ENCODE measurements at places on chromosomes 1 and 21.

DNA sequence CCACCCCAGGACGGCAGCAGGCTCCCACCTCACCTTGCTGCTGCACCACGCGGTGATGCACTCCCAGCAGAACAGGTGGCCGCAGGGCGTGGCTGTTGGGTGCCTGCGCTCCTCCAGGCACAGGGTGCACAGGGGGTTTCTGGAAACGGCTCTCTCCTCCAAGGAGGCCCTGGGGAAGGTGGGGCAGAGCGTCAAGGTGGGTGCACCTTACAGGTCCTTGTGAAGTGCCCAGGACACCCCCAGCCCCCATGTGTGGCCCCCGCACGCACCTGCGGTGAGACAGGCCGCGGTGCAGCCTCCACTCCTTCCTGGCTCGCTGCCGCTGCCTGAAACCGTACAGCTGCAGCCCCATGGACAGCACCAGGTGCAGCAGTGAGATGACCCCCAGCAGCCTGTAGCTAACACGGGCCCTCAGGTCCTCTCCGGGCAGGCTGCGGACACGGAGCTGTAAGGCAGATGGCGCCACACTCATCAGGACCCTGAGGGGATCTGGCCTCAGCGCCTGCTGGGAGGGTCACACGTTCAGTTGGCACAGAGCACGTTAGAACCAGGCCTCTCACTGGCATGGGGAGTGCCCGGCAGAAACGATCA is 5.8 kb downstream of the PEX10 start:
- no peak for DNase-seq

- DNase-seq, result no peak
These were observed 128.8 kb downstream of the KCNJ6 start for GRCh38 chr21:37787456-37787855.

DNA sequence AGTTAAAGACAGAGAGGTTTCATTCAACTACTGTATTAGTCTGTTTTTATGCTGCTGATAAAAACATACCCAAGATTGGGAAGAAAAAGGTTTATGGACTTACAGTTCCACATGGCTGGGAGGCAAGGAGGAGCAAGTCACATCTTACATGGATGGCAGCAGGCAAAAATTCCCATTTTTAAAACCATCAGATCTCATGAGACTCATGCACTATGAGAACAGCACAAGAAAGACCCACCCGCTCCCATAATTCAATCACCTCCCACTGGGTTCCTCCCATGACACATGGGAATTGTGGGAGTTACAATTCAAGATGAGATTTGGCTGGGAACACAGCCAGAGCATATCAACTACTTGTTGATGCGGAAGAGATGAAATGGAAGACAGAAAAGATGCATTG is 9.2 kb downstream of the GPR161 start:
- no peak for DNase-seq

- DNase-seq, result no peak
These were observed 51.2 kb downstream of the B3GALT5 start for GRCh38 chr21:39663742-39664492.

GRCh38 chr21:34176448-34176847 is 103.1 kb downstream of the MRPS6 start:
- no peak for DNase-seq

GRCh38 chr1:17923666-17924065 is 168.5 kb downstream of the ACTL8 start:
- no peak for DNase-seq

DNA sequence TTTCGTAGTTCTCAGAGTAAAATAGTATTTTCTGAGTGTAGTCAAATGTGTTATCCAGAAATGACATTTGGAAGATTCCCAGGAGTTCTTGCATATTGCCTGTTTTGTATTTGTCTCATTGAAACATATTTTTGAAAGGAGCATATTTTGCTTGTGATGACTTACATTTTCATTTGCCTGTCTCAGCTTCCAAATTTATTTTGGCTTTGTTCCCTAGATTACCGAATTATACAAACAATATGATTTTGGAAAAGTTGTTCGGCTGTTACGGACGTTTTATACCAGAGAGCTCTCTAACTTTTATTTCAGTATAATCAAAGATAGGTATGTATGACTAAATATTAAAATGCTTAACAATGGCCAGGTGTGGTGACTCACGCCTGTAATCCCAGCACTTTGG is 46.0 kb downstream of the IARS2 start:
- no peak for DNase-seq

DNA sequence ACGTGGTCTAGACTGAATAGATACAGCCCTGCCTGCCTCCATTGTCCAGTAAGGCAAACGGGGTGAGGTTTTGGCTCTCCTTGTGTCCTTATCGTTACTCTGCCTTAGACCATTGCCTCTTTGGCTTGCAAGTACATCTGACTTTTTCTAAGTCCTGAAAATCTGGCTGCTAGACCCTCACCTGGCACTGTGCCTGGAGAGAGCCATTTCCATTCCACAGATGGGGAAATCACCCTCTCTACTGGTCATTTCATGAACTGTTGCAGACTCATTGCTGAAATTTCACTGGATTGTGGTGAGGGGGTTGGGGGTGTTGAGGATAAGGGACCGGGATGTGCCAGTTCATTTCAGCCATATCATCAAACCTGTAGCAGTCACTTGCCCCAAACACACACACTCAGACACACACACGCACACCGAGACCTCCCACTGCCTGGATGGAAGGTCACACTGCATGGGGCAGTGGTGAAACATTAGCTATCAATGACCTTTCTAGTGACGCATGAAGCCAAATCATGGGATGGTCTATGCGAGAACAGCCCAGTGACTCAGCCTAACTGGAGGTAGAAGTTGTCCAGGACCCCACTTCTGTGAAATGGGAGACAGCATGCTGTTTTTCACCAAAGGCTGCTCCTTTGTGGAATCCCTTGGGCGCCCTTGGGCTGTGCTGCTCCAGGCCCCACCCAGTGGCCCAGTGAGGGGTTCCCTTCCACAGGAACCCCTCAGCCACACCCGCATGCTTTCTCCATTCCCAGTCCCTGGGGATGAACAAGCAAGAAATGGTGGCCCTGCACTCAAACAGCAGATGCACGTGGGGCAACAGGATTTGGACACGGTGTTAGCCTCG is 34.9 kb upstream of the VASH2 start:
- no peak for DNase-seq

DNA sequence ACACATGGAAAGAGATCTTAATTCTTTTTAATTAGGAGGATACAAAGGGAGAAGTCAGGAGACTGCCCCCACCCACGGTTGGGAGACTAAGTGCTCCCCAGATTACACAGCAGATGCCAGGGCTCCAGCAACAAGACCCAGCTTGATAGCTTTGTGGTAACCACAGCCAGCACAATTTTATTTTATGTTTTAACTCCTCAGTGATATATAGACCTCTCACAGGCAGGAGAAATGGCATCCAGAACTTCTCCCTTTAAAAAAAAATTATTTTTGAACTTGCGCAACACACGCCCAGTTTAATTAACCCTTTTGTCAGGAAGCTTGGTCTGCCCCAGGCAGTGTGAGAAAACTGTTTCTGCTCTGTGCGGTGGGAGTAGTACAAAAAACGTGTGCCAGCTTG is 62.6 kb upstream of the ACOT11 start:
- DNase-seq, result no peak

DNA sequence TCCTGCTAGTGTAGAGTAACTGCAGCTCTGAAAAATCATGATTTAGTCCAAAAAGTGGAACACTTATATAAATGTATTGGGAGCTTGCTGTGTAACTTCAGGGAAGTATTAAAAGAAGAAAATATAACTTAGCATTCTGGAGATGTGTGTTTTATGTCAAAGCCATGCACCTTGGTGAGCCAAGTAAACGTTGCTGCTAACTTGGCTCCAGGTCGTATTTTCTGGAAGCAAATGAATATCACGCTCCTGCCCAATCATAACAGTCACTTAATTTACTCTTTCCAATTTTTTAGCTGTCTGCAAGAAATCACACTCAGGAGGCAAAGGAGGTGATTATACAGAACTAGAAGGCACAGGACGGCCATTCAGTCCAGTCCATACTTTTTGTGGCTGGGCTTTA is 61.1 kb downstream of the DOP1B start:
- no peak for DNase-seq

DNA sequence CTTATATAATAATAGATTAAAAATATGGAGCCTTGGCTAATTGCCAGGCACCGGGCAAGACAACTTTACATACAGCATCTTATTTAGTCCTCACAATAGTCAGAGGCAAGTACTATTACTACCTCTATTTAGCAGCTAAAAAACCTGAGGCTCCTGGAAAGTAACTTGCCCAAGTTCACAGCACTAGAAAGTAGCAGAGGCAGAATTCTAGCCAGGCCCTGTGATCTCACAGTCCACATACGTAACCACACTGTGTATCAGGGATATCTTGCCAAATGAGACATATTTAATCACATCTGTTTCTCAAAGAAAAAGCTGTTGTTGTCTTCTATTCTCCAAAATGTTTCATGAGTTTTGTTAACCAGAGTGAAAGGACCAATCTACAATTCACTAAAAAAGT is 378.5 kb downstream of the PLPP3 start:
- DNase-seq, result no peak

GRCh38 chr1:206739411-206740076 is 31.0 kb upstream of the IL19 start:
- peak; percentile 79 for DNase-seq

DNA sequence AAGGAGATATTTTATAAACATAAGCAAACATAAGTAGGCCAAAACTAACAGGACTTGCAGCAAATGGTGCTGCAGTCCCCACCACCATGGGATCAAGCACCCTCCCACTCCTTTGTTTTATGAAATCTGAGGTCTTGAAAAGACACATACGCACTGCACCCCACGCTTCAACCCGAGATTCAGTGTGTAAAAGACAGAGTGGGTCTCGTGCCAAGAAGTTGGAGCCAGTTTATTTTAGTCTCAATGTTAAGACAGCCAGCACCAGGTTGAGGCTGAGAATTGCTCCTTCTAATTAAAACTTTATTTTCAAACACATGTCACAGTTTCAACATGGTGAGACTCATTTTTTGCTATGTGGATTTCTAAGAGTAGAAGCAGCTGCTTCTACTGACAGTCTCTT is 139.1 kb upstream of the TIAM1 start:
- no peak for DNase-seq

GRCh38 chr21:35517865-35518264 is 468.8 kb upstream of the RUNX1 start:
- no peak for DNase-seq

DNA sequence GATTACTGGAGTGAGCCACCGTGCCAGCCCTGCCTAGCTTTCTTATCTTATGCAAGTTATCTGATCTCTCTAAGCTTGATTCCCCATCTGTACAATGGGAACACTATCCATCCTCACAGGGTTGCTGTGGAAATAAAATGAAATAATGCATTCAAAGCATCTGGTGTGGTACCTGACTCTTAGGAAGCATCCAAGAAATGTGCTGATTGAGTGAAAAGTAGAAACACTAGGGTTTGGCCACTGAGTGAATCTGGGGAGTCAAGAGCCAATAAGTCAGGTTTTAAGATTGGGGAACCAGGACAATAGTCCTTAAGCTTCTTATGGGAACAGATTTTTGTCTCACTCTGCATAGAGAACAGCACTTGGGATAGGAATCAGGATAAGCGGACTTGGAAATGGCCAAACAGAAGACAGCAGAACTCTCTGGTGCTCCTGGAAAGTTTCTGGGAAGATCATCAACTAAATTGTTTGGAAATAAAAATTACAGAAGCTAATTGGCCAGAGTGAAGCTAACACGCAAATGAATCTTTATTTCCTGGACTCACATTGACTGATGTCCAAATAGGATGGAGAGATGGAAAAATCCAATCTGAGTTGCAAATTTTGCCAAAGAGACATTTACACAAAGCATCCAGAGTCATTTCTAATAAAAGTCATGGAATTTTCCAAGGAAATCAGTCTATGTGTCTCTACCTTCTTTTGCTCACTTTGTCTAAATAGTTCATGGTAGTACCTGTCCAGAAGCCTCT is 3.3 kb downstream of the PAFAH2 start:
- no peak for DNase-seq

DNA sequence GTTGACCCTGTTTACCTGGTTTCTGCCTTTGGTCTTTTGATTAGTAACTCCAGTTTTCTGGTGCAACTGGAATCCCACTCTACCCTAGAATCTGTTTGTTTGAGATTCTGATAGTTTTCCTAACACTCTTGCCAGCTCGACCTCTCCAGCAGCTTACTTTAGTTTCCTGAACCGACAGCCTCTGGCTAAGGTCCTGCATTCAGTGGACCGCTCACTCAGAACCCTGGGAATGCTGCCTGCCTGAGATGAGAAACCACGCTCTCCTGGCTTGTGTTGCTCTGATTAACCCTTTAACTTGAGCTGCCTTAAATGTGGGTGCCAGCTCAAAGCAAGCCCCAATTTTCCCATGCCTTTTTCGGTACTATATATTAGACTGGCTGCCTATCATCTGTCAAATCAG is 45.3 kb upstream of the SIPA1L2 start:
- no peak for DNase-seq

- no peak for DNase-seq
These were observed 24.3 kb upstream of the RSBN1 start for GRCh38 chr1:113836534-113836933.

DNA sequence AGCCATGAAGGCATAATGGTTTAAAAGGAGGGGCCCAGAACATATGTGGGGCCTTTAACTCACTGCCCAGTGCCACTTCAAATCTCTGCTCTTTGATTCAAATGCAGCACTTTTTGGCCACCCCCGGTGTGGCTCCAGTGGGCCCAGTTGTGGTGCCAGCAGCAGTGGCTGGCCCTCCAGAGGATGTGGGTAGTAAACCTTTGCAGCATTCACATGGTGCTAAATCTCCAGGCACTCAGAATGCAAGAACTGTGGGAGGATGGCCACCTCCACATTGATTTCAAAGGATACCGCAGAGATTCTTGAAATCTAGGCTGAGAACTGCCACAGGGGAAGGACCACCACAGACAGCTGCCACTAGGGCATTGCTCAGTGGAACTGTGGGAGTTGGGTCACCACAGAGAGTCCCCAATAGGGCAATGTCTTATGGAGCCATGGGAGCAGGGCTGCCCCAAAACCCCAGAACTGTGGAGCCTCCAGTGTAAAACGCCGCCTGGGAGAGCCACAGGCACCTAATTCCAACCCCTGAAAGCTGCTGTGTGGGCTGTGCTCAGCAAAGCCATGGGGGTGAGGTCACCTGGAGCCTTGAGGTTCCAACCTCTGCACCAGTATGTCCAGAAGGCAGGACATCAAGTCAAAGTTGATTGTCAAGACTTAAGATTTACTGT is 6.6 kb upstream of the ADAM30 start:
- DNase-seq, result no peak

Data from GM19239 (cell line).